ENCODE measurements at places on chromosomes 5 and 9. TPM values are rescaled to one million over a fixed set of nuclear protein-coding genes. Genes with fewer than 3 reads are reported as not detected.

- no peak for DNase-seq
Measured at GRCh38 chr5:149212198-149212951, 59.3 kb upstream of the AFAP1L1 start.

DNA sequence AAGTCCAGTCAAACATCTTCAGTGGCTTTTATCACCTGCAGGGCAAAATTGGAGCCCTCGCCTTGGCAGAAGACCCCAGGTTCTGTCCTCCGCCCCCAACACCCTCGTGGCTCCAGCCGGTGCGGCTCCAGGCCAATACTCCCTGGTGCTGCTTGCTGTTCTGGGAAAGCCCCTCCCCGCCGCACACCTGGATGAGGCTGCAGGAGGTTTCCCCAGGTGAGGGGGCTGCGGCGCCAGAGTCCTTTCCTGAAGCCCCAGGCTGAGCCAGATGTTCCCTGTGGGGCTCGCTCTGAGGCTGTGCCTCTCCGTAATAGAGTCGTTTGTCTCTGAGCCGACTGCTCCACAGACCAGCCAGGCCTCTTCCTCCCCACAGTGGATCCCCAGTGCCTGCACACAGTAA, 375.4 kb upstream of the IRX1 start:
- no peak for DNase-seq

DNA sequence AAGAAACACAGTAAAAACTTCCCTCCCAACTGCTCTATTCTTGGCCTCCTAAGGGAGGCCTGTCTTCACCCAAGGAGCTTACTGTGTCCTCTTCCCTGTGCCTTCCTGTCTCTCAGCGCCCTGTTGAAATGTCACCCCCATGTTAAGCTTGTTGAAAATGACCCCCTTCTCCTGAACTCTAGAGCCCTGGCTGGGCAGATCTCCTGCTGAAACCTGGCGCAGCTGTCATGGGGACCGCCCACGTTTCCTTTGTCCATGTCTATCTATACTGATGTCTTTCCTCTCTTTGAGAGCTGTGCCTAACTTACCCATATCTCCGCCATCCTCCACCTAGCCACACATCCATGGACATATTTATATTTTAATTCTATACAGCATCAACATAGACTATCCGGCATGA, 33.3 kb downstream of the PTCH1 start:
- DNase-seq, result no peak

DNA sequence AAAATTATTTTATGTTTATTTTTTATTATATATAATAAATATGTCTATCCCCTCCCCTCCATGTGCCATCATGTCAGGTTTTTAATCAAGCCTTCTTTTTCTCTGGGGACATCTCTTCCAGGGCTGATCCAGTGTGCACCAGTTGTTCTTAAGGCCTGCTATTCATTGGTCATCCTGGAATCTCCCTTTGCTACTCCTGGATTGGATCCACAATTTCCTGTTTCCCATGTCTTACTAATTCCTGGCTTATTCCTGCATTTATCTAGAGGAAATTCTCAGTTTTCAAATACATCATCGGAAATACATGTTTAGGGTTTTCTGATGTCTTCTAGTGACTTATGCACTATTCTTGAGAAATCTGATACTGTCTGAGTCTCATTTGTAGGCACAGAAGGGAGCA, 56.8 kb downstream of the ANGPTL2 start:
- DNase-seq, result peak; percentile 24

The TMCO6 gene
- 8.8 TPM for polyA plus RNA-seq

DNA sequence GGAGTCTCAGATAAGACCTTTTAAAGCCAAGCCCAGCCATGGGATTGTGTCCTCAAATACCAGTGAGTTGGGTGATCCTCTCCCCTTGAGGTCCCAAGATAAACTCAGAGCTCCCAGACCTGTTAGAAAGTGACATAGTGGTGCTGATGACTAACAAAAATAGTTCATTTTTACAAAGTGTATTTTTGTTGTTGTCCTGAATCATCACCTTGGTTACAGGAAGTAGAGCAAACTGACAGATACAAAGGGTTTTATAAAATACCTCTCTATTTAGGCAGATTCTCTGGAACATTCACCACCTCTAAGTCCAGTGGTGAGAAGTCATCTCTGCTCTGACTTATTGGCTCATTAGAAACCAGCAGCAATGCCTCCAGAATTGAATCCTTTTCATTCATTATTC, 259.3 kb downstream of the CEMIP2 start:
- DNase-seq, result peak; percentile 51

DNA sequence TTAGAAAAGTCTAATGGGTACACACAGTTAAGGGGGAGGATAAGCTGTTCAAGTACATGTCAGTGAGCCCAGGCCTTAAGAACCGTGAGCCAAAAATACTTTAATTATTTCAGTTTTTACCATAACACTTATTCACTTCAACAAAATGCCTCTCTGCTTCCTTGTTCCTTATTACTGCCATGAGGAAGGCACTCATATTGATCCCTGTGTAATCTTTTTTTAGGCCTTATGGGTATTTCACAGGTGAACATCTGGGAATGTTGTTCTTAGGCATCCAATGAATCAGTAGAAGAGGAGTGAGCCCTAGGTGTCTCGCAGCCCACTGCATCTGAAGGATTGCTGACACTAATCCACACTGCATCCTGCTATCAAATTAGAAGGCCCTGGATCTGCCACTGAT, 13.5 kb upstream of the DMAC1 start:
- DNase-seq, result no peak

Data from foreskin keratinocyte (primary cell).